ENCODE measurements at places on chromosomes 1 and 21.

DNA sequence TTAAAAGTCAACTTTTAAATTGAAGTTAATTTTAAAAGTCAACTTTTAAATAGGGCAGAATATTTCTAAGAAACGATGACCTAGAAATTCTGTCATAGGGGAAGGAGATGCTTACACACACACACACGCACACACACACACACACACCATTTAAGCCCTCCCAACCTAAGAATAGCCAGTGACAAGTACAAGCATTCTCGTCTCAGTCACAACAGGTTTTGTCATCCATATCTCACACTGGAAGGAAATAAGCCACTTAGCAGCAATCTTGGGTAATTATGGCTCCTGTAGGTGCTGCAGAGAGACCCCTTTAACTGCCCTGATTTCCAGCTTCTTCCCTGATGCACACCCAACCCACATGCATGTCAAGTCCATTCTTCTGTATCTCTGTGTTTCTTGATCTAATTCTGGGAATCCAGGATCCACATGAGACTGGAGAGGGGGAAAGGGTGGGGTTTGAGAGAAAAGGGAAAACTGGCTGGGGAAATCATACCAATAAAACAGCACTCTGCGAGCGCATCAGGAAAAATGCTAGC is 338.1 kb downstream of the PAPPA2 start:
- no peak for DNase-seq

DNA sequence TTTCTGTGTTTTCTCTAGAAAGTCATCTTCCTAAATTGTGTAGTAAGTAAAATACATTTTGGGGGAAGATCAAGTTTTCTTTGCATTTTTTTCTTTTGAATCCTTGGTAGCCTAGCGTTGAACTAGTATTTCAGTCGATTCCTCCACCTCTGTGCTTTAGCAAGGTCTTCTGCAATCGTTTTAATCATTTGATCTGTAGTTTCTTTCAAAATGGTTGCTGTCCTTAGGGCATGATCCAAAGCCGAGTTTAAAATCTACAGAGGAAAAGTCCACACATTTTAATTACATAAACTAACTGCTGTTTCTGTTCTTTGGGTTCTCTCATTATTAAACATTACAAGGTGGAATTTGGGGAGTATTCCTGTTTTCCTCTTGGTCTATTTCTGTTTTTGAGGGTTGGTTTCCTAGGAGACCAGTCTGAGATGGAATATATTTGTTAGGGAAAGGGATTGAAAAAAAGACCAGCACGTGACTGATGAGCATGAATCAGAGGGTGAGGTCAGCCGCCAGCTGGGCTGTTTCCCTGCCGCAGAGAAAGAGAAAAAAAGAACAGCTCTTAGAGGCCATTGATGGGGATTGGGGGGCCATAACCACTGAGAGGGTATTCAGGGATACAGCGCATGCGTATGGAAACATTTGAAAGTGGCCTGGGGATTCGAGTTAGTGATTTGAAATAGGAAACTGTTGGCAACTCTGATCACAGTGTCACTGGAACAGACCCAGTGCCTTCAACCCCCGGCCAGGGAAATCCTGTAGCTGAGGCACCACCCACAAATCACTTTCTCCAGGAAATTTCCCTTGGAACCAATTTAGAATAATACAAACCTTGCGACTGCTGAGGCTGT is 40.6 kb downstream of the AKNAD1 start:
- DNase-seq = no peak

GRCh38 chr1:41317361-41317760 is 43.9 kb upstream of the FOXO6 start:
- DNase-seq = peak; percentile 20

- no peak for DNase-seq
These were observed 176.9 kb upstream of the VAMP3 start for GRCh38 chr1:7594002-7594713.

GRCh38 chr1:236103059-236103458 is 38.2 kb upstream of the NID1 start:
- no peak for DNase-seq

DNA sequence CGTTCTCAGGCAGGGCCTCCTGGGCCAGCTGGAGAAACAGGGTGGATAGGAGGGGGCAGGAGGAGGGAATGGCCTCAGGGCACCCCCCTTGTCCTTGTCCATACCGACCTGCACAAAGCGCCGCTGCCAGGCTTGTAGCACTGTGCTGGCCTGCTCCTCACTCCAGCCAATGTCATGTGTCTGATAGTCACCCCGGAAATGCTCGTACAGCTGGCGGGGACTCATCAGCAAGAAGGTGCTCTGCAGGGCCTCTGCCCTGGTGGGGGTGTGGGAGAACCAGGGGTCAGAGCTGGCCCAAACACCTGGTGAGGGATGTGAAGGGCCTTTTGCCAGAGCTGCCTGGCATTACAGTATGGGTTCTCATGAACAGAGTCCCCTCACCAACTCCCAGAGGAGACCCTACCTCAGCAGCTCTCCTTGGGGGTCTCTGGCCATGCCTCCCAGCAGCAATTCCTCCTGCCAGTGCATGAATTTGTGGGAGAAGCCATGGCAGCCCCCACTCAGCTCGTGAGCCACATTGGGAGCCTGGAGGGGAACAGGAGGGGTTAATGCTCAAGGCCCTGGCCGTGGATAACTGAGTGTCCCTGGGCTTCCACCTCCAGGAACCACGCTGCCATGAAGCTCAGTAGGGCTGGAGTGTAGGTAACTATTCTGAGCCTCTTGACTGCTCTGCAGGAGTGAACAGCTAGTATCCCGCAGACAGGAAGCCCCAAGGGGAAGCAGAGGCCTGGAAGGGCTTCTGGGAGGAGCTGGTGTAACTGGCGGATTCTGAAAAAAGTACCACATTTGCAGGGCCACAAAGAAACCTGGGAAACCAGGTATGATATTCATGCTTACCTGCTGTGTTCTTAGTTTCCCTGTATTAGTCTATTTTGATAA is 13.3 kb downstream of the PTCH2 start:
- DNase-seq = no peak

DNA sequence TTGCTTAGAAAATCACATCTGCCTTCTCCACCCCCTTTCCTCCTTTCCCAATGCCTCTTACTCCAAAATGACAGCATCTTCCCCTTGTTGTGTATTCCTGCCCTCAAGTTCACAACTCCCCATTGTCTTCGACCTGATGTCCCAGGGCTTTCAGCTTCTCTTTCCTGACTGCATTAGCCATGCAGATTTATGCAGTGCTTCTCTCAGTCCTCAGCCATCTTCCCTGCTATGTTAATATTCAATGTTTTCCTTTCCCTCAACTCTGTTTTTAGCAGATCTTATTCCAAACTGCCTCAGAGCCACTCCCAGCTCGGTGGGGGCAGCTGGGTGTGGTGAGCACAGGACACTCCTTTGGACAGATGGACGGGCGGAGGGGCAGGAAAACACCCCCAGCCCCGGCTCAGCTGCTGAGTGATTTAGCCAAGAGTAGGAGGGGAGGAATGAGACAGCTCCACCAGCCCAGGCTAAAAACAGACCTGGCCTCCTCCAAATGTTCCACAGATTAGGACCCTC is 71.0 kb downstream of the CD2 start:
- DNase-seq = no peak

GRCh38 chr1:162303004-162303344 is 73.7 kb downstream of the SPATA46 start:
- no peak for DNase-seq

DNA sequence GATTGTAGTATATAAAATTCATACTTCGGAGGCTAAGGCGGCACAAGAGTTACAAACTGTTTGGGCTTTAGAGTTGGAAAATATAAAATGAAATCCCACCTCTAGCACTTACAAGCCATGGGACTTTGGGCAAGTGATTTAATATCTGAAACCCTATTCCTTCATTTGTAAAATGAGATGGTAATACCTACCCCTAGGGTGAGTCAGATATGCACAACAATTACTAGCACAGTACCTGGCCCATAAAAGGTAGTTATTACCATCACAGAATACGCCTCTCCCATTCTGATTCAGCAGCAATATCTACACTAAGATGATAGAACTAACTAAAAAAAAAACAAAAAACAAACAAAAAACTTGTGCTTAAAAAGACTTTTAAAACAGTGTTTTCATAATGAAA is 3.5 kb downstream of the KLHL12 start:
- DNase-seq = no peak

- no peak for DNase-seq
These were observed 47.5 kb downstream of the SSX2IP start for GRCh38 chr1:84642774-84643173.

DNA sequence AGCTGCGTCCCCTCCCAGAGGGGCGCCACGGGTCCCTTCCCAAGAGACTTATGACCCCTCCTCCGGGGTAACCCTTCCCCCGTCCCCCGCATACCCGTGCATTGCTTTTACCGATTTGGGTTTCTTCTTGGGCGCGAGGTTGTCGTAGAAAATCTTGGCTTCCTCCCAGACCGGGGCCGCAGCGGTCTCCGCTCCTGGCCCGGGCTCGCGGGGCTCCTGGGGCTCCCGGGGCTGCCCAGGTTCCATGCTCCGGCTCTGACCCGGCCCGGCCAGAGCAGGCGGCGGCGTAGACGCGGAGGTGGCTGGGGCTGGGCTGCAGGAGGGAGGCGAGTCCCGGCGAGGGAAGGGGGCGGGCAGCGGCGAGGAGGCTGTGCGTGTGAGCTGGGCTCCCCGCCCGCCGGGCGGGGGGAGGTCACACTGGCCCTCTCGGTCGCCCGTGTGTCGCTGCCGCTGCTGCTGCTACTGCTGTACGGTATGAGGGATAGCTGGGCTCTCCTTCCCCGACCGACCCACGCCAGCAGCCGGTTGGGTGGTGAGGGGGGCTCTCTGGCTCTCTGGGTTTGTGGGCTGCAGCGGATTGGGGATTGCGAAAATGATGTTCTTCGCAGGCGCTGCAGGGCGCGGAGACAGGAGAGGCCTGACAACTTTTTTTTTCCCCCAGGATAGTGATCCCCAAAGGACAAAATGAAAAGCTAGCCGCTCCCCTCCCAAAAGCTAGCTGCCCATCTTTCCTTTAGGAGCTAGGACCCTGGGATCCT is at the start of gene NT5C1A:
TSS of gene NT5C1A (minus strand) at position 315 of the 758 bp plus-strand sequence. CDS start at position 246, 69 bp downstream.
- no peak for DNase-seq

DNA sequence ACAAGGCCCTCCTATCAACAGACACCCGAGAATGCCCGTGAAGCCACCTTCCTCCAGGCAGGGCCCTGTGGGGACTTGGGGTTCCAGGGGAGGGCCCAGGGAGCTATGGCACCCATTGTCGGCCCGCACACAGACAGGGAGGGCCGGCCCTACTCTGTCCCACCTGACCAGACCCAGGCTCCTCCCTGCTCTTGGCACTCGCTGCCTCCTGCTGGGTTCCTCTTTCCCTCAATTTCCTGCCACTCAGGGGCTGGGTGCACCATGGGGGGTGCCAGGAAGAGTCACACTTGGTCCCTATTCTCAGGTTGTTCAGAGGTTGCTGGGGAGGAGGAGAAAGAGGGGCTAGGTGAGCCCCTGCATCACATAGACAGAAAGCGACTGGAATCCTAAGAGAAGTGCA is 8.0 kb upstream of the OXCT2 start:
- no peak for DNase-seq

DNA sequence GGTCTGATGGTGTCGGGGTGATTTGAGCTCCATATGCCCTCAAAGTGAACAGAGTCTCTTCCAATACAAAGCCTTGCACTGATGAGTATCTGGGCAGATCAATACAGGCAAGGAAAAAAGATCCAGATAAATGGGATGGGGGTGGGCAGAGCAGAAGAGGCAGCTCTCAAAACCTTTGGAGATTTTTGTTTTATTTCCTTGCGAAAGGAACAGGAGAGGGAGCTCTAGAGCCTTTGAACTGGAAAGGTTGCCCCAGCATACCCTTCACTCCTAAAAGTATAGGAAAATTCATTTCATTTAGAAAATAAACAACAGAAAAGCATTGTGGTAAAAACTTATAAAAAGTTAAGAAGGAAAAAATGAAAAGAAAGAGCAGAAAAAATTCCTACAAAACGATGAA is 31.4 kb upstream of the OLIG2 start:
- no peak for DNase-seq

- no peak for DNase-seq
These were observed 45.8 kb downstream of the FAM78B start for GRCh38 chr1:166121010-166121409.

GRCh38 chr1:204162494-204163074 is 3.6 kb downstream of the REN start:
- peak; percentile 81 for DNase-seq

- peak; percentile 24 for DNase-seq
These were observed 83.8 kb downstream of the NIBAN1 start for GRCh38 chr1:184890539-184890973.

- no peak for DNase-seq
These were observed 59.1 kb downstream of the NME7 start for GRCh38 chr1:169308313-169309039.

- DNase-seq = no peak
These were observed 2.4 kb upstream of the HTR6 start for GRCh38 chr1:19662313-19662712.

DNA sequence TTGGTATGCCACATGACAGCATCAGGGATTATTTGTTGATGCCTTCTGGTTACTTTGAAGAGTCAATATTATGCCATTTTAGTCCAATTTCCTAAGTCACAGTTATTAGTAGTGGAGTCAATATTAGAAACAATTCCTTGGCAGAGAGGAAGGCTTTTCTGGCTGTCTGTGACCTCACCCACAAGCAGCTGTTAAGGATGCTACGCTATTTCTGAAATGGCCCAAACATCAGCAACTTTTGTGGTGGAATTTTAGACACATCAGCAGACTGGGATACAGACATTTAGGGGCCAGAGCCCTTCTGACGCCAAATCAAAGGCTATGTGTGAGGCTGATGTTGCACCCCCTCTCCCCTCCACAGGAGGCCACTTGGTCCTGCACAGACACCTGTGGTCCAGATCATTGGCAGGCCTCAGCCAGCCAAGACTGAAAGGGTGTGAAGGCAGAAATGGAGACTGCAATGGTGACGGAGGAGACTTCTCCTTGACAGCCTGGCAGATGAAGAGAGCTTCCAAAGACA is 9.2 kb upstream of the RXRG start:
- DNase-seq = no peak

- DNase-seq = no peak
These were observed 137.4 kb upstream of the GRIK3 start for GRCh38 chr1:37171691-37172090.
